ENCODE measurements at places on chromosomes 3 and 15.

DNA sequence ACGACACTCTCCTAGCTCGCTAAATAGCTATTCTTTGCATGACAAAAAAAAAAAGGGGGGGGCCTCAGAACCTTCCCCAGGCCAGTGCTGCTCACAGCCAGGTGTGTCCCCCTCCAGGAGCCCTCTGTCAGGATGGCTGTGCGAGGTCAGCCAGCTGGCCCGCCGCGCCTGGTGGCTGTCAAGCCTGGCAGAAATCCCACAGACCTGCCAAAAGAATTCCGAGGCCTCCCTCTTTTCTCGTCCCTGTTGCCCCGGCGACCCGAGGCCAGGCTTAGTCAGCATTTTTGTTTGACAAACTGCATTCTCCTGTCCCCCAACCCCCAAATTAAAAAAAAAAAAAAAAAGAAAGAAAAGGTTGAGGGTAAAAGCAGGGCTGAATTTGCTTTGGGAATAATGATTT is 61.9 kb downstream of the TM4SF4 start:
- DNase-seq = peak; percentile 53

DNA sequence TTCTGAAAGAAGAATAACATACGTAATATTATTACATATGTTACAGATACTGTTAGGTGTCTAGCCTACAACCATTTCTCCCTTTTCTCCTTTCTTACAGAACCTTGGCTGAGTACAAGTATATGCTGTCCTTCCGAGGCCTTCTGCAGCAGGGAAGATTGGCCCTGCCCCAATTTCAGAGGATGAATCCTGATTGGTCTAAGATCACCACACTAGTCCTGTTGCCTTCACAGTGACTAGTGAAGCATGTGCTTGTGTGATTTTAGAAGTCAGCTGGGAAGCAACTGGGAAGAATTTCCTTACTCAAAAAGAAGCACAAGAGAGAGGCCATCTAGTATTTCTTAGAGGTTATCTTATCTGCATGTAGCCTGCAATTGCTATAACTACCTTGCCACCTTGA is 30.6 kb upstream of the MECOM start:
- no peak for DNase-seq

DNA sequence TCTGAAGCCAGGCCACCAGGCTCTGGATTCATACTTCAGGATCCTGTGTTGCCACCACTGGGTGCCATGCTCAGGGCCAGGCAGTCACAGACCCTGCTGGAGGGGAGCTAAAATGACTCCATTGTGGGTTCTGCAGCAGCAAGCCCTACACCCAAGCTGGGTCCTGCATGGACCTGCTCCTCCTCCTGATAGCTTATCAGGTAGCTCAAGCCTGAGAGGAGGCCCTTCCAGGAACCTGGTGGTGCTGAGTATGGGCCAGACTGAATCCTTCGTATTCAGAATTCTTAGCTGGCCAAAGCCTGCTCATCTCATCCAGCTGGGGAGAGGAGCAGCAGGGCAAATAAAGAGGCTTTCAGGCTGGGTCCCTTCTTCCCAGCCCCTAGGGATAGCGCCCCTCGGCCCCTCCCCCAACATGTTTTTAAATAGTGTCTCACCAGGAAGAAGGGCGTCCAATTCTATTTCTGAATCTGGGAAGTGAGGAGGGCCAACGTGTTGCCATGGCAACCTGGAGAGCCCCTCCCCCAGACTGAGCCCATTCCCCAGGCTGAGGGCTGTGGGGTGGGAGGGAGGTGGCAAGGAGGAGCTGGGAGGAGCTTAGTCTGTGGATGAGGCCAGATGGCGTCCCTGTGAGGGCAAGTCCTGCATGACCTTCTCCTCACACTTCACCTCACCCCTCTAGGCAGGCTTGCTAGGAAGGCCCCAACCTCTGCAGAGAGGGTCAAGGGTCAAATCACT is 11.0 kb upstream of the CAMKV start:
- DNase-seq = no peak

DNA sequence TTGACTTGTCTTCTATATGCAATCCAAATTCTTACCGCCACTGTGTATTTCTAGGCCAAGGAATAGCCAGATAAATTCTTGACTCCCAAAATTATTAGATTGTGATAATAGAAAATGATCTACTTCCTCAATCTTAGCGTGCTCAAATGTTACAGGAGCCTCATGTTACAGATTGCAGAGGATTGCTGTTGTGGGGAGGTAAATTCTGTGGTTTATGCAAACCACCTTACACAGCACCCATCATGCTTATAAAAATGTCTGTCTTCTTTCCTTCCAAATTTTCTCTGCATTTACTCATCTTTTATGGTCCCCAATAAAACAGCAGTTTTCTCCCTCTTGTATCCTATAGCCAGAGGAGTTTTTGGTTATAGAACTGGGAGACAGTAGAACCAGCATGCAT is 420.2 kb upstream of the ROBO1 start:
- no peak for DNase-seq

DNA sequence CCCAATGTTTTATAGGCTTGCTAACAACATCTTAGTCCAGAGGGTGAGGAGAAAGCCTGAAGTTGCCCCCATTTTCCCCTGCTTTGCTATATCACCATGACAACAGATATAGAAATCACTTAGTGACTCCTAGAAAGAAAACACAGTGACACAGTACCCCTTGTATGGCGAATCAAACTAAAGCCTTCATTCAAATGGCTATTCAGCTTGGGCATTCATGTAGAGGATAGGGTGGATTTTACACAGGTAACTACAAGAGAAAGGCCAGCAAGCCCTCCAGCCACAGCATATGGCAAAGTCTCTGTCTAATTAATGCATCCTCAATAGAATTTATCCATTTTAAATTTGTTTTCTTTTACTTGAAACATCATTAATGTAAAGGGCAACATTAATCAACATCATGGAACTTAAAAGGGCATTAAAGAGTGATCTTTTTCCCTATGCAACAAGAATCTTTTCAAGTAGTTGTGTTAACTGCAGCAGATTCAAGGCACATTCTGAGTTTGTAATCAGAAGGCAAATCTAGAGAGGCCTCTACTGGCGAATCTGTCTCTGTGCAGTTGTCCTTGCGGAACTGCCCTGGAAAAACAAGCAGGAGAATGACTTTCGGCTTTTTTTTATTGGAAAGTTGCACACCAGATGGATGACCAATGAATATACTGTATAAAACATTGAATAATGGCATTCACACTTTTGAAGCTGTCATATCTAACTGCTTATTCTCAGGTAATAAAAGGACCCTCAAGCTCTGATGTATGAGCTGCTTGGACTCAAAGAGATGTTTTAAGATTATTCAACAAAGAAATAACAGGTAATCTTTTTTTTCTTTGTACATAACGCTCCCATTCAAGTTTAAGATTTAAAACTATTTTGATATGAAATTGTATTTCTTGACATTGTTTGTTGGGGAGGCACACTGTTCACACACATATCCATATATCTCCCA is 621.7 kb upstream of the AGTR1 start:
- DNase-seq = peak; percentile 44

DNA sequence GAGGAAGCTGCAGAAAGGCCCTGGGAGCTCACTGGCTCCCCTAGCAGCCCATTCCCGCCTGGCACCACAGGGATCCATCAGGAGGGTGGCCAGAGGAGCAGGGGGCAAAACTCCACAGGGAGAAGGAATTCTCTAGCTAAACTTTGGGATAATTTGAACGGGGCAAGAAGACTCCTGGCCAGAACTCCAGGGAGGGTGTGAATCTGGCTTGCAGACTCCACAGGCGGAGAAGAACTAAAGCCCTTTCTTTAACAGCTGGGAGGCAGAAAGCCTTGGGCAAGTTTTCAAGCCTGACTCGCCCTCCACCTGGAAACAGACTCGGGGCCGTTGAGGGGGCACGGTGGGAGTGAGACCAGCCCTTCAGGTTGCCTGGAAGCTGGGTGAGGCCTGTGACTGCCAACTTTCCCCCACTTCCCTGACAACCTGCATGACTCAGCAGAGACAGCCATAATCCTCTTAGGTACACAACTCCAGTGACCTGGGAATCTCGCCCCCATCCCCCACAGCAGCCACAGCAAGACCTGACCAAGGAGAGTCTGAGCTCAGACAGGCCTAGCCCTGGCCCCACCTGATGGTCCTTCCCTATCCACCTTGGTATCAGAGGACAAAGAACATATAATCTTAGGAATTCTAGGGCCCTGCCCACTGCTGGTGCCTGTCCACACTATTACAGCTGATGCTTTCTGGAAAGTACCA is 28.6 kb downstream of the SLC27A2 start:
- no peak for DNase-seq

DNA sequence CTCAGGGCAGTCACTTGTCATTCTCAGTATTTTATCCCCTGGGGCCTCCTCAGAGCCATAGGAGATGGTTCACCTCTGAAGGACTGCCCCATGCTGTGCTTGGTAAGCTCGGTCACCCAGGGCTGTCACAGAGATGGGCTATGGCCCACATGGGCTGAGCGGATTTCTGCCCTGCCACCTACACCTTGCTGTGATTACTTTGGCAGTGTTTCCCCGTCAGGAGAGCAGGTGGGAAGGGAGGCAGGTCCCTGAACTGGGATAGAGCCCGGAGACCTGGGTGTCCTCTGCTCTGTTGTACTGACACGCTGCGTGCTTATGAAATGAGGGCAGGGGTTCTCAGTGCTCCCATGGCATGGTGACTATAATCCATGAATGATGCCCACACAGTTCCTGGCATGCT is 48.9 kb downstream of the APBA2 start:
- no peak for DNase-seq

Measured in MG63 (cell line).